ENCODE measurements at places on chromosomes 16 and 17.

DNA sequence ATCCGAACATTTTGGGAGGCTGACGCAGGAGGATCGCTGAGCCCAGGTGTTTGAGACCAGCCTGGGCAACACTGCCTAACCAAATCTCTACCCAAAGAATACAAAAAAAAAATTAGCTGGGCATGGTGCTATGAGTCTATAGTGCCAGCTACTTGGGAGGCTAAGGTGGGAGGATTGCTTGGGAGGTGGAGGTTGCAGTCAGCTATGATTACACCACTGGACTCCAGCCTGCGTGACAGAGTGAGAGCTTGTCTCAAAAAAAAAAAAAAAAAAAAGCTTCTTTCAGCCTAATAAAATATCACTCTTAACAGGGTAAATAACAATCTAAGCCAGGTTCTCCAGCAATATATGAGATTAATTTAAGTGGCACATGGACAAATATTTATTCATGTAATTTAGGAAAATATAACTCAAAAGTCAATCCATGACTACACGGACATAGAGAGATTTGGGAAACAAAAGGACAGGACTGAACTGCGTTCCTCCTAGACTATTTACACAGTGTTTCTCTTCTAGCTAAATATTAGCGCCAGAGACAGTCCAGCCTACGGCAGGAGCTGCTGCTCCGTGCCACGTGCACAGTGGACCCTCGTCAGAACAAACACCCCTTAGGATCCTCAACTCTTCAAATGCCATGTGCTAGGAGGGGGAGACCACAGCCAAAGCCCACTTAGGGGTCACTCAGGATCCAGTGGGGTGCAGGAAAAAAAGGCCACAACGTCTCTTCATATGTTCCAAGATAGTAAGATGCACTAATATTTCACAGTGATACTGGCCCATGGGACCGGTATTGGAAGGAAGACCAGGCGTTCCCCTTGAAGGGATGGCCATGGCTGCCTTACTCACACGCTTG is 8.7 kb downstream of the USP36 start:
- no peak for DNase-seq

GRCh38 chr16:15509593-15510535 is 75.5 kb downstream of the BMERB1 start:
- DNase-seq: peak; percentile 59

DNA sequence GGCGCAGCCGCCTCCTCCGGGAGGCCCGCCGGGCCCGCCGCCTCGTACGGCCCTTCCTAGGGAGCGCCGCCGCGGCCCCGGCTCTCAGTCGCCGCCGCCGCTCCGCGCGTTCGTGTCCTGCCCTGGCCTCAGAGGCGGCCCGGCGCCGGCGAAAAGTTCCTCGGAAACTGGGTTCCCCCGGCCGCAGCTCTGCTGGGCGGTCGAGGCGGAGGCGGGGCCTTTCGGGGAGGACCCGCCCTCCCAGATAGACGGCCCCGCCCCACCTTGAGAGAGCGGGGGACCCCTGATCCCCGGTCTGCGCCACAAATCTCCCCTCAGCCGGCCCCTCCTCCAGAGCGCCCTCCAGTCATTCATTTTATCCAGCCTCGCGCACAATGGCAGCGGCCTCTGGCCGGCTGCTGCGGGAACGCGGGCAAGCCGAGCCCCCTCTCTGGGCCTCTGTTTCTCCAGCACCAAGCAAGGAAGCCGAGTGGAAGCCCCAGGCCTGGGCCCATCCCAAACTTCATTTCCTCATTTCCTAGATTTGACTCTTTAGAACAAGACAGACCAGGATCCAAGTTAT is at the start of gene SREBF1:
TSS of gene SREBF1 (minus strand) at position 169 of the 562 bp plus-strand sequence. CDS start 169 bp downstream, outside the sequence.
- peak; percentile 63 for DNase-seq

DNA sequence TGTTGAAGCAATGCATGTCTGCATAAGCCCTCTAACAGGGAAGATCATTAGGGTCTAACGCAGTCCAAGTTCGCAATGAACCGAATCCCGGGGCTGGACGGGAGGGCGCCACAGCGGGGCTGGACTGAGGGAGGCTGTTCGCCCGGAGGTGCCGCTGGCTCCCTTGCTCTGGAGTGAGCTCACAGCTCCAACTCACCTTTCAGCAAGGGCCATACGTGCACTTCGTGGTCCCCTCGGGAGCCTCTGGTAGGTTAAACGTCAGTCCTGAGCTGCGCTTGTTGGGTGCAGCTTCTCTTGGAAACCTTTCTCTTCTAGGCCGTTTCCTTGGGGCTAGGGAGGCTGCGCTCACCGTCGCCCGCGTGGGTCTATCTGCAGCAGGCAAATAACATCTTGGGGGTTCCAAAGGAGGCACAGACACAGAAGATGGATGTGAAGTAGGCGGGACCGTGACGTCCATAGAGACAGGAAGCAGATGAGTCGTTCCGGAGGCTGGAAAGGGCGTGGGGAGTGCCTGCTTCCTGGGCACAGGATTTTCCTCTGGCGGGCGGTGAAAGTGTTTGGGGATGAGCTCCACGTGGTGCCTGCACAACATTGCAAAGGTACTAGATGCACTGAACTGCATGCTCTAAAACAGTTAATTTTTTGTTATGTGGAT is 21.9 kb downstream of the ATP2C2 start:
- DNase-seq: no peak

DNA sequence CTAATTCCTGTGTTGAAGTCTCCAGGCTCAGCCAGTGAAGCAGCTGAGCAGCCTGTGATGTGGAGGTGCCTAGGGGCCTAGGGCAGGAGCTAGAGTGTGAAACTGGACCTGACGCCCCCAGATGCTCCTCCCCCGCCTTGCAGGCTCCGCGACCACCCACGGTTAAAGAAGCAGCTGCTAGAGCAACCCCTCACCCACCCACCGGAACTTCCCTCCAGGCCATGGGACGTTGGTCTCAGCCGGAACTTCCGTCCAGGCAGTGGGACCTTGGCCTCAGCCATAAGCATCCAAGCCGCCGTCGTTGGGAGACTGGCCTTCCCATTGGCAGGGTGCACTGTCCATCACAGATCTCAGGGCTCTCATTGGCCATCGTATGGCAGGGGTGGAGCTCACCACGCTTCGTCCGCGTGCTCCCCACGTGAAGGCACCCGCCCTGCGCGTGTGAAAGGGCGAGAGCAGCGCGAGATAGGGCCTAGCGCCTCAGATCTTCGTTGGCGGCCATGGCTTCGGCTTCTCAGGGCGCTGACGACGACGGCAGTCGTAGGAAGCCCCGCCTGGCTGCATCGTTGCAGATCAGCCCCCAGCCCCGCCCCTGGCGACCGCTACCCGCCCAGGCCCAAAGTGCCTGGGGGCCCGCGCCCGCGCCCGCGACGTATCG is at the start of gene ADAD2:
TSS of gene ADAD2 (plus strand) at position 427 of the 658 bp plus-strand sequence. CDS start at position 501, 74 bp downstream.
- DNase-seq: no peak

GRCh38 chr16:56789360-56789759 is 59.4 kb downstream of the NUP93 start:
- DNase-seq: peak; percentile 83

GRCh38 chr17:830381-830780 is 48.2 kb downstream of the MRM3 start:
- no peak for DNase-seq

DNA sequence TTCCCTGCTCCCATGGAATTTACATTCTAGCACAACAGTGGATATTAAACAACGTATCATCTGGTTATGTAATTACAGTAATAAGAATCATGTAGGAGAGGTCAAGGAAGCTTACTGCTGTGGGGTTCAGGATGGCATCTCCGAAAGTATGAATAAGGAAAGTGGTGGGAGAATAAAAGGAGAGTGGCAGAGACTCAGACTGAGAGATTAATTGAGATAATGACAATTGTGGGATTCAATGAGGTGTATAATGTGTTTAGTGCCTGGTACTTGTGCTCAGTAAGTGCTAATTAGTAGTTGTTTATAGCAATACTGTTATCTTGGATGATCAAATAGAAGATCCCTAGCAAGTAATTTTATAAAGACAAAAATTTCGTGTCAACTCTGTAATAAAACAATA is 45.3 kb downstream of the NF1 start:
- DNase-seq: no peak

GRCh38 chr17:73210002-73210678 is 17.3 kb downstream of the COG1 start:
- peak; percentile 65 for DNase-seq

DNA sequence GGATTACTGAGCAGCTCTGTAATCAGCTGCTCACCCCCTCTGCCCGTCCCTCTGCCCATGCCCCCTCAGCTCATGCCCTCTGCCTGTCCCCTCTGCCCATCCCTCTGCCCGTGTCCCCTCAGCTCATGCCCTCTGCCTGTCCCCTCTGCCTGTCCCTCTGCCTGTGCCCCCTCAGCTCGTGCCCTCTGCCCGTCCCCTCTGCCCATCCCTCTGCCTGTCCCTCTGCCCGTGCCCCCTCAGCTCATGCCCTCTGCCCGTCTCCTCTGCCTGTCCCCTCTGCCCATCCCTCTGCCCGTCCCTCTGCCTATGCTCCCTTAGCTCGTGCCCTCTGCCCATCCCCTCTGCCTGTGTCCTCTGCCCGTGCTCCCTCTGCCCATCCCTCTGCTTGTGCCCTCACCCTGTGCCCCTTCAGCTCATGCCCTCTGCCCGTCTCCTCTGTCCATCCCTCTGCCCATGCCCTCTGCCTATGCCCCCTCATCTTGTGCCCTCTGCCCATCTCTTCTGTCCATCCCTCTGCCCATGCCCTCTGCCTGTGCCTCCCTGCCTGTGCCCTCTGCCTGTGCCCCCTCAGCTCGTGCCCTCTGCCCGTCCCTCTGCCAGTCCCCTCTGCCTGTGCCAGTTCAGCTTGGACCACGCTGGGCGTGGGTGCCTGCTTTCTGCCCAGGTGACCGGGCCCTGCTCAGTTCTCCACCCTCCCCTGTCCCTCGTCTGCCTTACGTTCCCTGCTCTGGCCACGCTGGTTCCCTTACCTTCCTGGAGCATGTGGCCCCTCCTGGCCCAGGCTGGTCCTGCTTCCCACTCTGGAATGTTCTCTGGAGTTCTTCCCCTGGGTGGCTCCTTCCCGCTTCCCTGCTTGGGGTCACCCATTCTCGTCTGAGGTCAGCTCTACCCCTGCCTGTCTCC is 97.6 kb downstream of the NPIPB11 start:
- no peak for DNase-seq

GRCh38 chr17:82692268-82692667 is 6.2 kb downstream of the RAB40B start:
- no peak for DNase-seq

DNA sequence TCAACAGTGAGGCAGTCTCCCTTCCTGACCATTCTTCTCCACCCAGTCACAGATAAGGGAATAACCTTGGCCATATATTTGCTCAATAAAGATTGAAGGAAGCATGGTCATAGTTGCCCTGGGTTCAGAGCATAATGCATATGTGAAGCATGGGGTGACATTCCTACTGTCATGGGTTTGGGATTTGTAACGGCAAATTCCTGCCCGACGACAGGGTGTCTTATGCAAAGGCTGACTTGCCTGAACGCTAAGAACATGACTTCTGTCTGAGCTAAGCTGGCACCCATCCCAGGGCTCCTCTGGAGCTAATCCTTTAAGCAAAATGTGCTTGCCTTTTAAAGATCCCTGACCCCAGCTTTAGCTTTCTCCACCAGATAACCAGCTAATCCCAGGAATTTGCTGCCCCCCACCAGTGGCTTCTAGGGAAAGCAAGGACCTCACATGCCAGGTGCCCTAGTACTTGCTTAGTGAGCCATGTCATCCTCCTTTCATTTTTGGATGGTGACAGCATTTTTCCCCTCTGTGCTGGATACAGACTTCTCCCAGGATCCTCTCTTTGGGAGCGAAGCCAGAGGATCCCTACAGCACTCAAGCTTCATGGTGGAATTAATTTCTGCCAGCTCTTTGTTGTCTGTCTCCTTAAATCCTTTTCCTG is 11.7 kb downstream of the SLC7A6OS start:
- DNase-seq: no peak

GRCh38 chr16:22232277-22233036 is 26.4 kb downstream of the EEF2K start:
- DNase-seq: no peak

- DNase-seq: no peak
Measured at GRCh38 chr16:52647588-52647987, 100.6 kb upstream of the TOX3 start.

DNA sequence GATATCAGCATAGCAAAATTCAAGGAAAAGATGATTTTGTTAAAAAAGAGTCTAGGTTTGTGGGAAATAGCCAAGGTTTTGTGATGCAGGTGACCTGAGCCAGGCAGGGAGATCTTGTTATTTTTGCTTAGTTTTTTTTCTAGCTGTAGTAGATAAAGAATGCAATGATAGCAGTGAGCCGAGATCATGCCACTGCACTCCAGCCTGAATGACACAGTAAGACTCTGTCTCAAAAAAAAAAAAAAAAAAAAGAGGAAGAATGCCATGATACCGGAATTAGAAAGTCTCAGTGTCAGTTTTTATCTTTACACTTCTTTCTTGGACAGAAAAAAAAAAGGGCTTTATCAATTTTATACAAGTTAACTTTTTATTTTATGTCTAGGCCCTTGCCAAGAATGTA is 27.5 kb downstream of the TMEM238L start:
- DNase-seq: peak; percentile 64

GRCh38 chr16:62370445-62370844 is 334.2 kb upstream of the CDH8 start:
- DNase-seq: no peak

DNA sequence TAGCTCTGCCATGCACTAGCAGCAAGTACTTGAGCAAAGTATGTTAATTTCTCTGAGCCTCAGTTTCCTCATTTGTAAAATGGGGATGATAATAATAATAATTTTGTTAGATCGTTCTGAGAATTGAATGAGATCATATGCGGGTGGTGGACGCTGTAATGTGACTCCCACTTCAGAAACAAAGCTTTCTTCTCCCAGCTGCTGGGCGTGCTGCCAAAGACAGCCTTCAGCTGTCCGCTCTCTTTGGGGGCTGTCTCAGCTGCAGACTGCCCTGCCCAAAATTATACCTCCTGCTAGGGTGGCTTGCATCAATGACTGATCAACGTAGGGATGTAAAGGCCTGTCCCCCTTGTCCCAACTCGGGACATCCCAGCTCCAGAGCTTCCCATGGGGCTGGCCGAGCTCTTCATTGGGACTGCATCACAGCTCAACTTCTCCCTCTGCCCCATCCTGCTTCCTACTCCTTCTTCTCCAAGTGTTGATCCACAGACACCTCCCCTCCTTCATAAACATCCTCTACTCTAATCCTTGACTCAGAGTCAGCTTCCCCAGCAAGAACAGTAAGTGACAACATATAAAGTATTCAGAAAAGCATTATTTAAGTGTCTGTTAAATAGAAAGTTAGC is 30.7 kb upstream of the CDH5 start:
- DNase-seq: no peak

GRCh38 chr16:59886021-59886420 is 1151.9 kb upstream of the GOT2 start:
- DNase-seq: no peak

- no peak for DNase-seq
Measured at GRCh38 chr16:89210165-89210903, 7.2 kb upstream of the ZNF778 start.
